ENCODE measurements at places on chromosomes 4 and X.
A peak's percentile ranks its signal among the peaks of the same experiment; 100 is the strongest.

DNA sequence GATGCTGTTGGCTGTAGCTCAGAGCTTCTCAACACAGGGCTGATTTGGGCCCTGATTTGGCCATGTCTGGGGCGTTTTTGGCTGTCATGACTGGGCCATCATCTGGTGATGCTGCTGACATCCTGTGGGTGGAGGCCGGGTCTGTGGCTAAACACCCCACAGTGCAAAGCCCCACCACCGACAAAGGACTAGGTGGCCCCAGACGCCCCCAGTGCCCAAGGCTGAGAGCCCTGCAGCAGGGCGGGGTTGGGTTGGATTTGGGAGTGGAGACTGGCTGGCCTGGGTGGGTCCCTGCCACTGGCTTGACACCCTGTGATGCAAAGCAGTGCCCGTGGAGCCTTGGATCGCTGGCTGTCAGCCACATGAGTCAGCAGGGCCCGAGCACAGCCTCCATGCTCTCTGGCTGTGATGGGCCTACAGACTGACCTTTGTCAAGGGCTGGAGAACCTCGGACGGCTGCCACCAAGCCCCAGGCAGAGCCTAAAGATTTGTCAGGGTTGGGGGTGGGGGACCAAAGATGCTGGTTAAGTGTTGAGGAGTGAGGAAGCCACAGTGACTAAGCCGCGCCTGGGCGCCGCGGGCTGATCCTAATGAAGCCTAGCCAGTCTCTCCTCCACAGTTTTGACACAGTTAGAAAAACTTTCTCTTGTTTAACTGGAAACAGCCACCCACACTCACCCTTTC is 28.3 kb downstream of the CYTL1 start:
- H3K27me3 ChIP-seq, result no peaks in the 10 kb centered on the region
- no peak overlapping the region for H3K27ac ChIP-seq
- peak; percentile 89 for DNase-seq
- H3K4me3 ChIP-seq, result no peak overlapping the region

DNA sequence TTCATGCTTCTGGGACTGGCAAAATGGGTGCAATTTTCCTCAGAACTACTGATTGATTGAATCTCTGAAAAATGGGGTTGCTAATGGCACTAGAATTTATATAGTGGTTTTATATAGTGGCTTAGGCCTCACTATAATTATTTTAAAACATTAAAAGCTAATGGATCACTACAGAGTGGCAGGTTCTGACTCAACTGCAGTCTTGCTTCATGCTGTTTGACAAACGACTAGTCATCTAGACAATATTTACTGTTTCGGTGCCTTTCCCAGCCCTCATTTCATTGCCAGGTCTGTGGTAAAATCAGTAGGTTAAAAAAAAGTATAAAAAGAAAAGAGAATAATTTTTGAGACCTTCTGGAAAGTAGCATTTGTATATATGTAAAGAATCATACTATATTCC is 352.8 kb upstream of the ATOH1 start:
- H3K36me3 ChIP-seq, result no peaks in the 10 kb centered on the region
- H3K4me3 ChIP-seq, result no peak overlapping the region
- DNase-seq, result no peak
- no peak overlapping the region for H3K27ac ChIP-seq

DNA sequence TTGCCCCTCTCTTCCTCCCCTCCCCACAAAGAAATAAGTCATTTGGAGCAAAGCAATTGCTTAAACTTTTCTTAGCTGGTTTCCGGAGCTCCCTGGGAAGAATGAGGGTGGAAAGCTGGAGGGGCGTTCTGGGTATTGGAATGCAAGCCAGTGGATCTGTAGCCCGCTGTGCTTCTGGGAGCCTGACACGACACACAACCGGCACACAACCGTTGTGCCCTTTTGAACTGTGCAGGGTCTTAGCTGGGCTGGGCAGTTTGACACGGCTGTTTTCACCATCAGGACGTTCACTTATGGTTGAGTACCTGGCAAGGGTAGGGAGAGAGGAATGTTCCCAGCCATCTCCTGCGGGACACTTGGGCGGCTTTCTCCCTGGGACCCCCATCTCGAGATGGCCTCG is 38.3 kb downstream of the SHROOM2 start:
- H3K4me3 ChIP-seq, result no peak overlapping the region
- H3K27me3 ChIP-seq, result no peaks in the 10 kb centered on the region
- no peak overlapping the region for H3K27ac ChIP-seq
- no peaks in the 10 kb centered on the region for H3K36me3 ChIP-seq

- no peaks in the 10 kb centered on the region for H3K36me3 ChIP-seq
- no peak overlapping the region for H3K27ac ChIP-seq
- no peaks in the 10 kb centered on the region for H3K27me3 ChIP-seq
Observed at GRCh38 chr4:7224878-7225533, 32.7 kb downstream of the SORCS2 start.

GRCh38 chr4:147343692-147344091 is 137.2 kb upstream of the EDNRA start:
- H3K27me3 ChIP-seq, result no peaks in the 10 kb centered on the region
- no peaks in the 10 kb centered on the region for H3K4me1 ChIP-seq
- DNase-seq, result no peak
- H3K36me3 ChIP-seq, result no peaks in the 10 kb centered on the region
- no peak overlapping the region for H3K27ac ChIP-seq
- no peak overlapping the region for H3K4me3 ChIP-seq

- H3K27ac ChIP-seq, result no peak overlapping the region
- no peaks in the 10 kb centered on the region for H3K36me3 ChIP-seq
- peak; percentile 31 for DNase-seq
- no peaks in the 10 kb centered on the region for H3K4me1 ChIP-seq
- H3K27me3 ChIP-seq, result no peaks in the 10 kb centered on the region
- no peak overlapping the region for H3K4me3 ChIP-seq
Observed at GRCh38 chr4:77240469-77241066, 83.6 kb downstream of the CCNG2 start.

GRCh38 chrX:43505769-43506168 is 150.3 kb upstream of the MAOA start:
- H3K27ac ChIP-seq, result no peak overlapping the region
- no peaks in the 10 kb centered on the region for H3K4me1 ChIP-seq

GRCh38 chr4:55365345-55365728 is 19.3 kb downstream of the SRD5A3 start:
- no peaks in the 10 kb centered on the region for H3K36me3 ChIP-seq
- no peaks in the 10 kb centered on the region for H3K4me1 ChIP-seq
- H3K27ac ChIP-seq, result no peak overlapping the region
- DNase-seq, result no peak
- H3K27me3 ChIP-seq, result no peaks in the 10 kb centered on the region
- H3K4me3 ChIP-seq, result no peak overlapping the region

- no peak overlapping the region for H3K27ac ChIP-seq
- no peaks in the 10 kb centered on the region for H3K4me1 ChIP-seq
- no peak for DNase-seq
- H3K4me3 ChIP-seq, result no peak overlapping the region
Observed at GRCh38 chr4:170193496-170193895, 103.7 kb upstream of the AADAT start.

- H3K36me3 ChIP-seq, result no peaks in the 10 kb centered on the region
- no peaks in the 10 kb centered on the region for H3K27me3 ChIP-seq
- no peak overlapping the region for H3K27ac ChIP-seq
- DNase-seq, result no peak
Observed at GRCh38 chr4:48109413-48110263, 24.4 kb downstream of the TXK start.

- DNase-seq, result no peak
- no peak overlapping the region for H3K4me3 ChIP-seq
- H3K36me3 ChIP-seq, result no peaks in the 10 kb centered on the region
- no peak overlapping the region for H3K27ac ChIP-seq
Observed at GRCh38 chr4:121233982-121234381, 69.9 kb upstream of the TNIP3 start.

DNA sequence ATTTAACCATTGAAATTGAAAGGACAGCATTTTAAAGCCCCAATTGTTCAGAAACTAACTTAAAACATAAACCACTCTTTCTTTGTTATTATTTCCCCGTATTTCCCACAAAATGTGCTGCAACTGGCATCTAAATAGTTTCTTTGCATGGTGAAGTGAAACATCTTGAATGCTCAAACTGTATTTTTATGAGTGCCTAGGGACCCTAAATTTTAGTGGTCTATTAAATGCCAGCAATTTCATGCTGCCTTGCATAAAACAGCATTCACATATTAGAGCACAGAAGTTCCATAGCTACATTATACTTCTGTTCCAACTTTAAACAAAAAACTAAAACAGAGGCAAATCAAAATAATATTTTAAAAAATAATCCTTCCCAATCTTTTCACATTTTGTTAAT is 5.4 kb downstream of the RAB28 start:
- no peaks in the 10 kb centered on the region for H3K27me3 ChIP-seq
- H3K4me1 ChIP-seq, result peaks cover 17% of the 10 kb centered on the region
- H3K36me3 ChIP-seq, result no peaks in the 10 kb centered on the region
- no peak overlapping the region for H3K4me3 ChIP-seq
- DNase-seq, result no peak
- H3K27ac ChIP-seq, result no peak overlapping the region

GRCh38 chr4:90580326-90580725 is 453.1 kb downstream of the CCSER1 start:
- no peaks in the 10 kb centered on the region for H3K27me3 ChIP-seq
- H3K27ac ChIP-seq, result no peak overlapping the region
- H3K36me3 ChIP-seq, result no peaks in the 10 kb centered on the region
- no peak overlapping the region for H3K4me3 ChIP-seq
- DNase-seq, result no peak

DNA sequence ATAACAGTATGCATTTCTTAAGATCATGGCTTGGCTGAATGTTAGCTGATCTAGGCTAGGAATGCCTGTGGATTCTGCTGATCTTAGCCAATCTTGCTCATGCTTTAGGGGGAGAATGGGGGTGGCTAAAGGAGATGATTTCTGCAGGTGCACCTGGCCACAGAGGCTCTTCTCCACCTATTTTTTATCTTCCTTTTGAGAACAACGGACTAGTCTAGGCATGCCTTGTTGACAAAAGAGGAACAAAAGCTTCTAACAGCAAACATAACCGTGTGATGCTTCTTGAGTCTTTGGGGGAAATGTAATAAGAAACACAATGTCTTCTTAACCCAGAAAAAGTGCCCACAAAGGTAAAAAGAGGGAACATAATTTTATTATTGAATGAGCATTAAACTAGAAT is 743.5 kb downstream of the ARAP2 start:
- DNase-seq, result no peak
- H3K36me3 ChIP-seq, result no peaks in the 10 kb centered on the region
- no peak overlapping the region for H3K27ac ChIP-seq
- no peaks in the 10 kb centered on the region for H3K27me3 ChIP-seq

DNA sequence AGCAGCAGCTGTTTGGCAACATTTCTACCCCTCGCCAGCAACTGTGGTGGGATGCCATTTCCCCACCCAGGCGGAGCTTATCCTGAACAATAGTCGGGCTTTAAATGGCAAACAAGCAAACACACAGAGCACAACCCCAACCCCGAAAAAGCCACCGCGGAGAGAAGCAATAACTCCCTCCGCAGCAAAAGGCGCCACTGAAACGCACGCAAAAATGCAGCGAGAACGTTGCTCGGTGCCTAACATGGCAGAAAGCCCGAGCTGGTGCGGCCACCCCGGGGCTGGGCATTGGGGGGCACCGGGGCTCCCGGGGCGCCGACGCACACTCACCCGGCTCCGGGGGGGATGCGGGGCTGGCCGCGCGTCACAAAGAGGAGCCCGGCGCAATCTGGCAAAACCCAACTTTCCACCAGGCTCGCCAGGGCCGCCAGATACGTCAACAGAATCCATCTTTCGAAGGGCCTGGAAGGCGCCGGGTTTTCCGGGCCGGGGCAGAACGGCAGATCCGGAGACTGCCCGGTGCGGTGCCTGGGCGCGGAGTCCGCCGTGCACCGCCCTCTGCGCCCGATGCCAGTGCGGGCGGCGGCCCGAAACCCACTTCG is 818 bp downstream of the RAI2 start:
- no peaks in the 10 kb centered on the region for H3K4me1 ChIP-seq
- peak; percentile 16 for DNase-seq
- H3K27ac ChIP-seq, result peak overlapping the region; percentile 16
- no peaks in the 10 kb centered on the region for H3K27me3 ChIP-seq
- H3K4me3 ChIP-seq, result peak overlapping the region; percentile 65

GRCh38 chr4:69831646-69832325 is 28.2 kb downstream of the SULT1E1 start:
- no peaks in the 10 kb centered on the region for H3K27me3 ChIP-seq
- H3K27ac ChIP-seq, result no peak overlapping the region
- H3K4me1 ChIP-seq, result no peaks in the 10 kb centered on the region
- no peaks in the 10 kb centered on the region for H3K36me3 ChIP-seq

GRCh38 chrX:63750811-63751210 is 34.2 kb downstream of the ARHGEF9 start:
- peaks cover 5% of the 10 kb centered on the region for H3K4me1 ChIP-seq
- DNase-seq, result no peak
- no peak overlapping the region for H3K27ac ChIP-seq
- H3K4me3 ChIP-seq, result no peak overlapping the region
- H3K27me3 ChIP-seq, result peaks cover 11% of the 10 kb centered on the region
- H3K36me3 ChIP-seq, result no peaks in the 10 kb centered on the region

Data from psoas muscle (tissue), 8 donors.